NCI-H2227 treated with DMSO at 0.1 percent for 48 hours (cell line): ENCODE measurements at places on chromosomes 5 and 9.

- no peak for DNase-seq
Measured at GRCh38 chr9:101716629-101717028, 21.8 kb downstream of the GRIN3A start.

GRCh38 chr9:99463131-99463530, 241.0 kb downstream of the SEC61B start:
- DNase-seq = no peak

- no peak for DNase-seq
Measured at GRCh38 chr5:34040472-34040871, 2.5 kb downstream of the C1QTNF3 start.

DNA sequence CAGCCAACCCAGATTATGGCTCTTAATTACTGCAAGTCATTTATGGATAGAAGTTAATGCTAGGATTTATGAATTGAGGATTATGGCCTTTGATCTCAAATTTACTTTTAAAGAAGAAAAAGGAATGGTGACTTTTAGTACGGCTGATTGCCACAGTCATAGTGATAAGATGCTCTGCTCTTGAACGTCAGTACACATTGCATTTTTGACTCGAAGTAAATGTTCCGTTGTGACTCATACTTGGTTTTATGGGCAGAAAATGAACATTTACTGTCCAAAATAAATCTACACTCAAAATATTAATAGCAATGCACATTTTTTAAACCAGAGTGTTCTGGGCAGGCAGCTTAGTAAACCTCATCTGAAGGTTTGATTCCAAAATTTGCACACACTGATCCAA, 830 bp downstream of the ADAMTSL1 start:
- no peak for DNase-seq

GRCh38 chr5:149118463-149118862, 22.8 kb upstream of the ABLIM3 start:
- DNase-seq = no peak

DNA sequence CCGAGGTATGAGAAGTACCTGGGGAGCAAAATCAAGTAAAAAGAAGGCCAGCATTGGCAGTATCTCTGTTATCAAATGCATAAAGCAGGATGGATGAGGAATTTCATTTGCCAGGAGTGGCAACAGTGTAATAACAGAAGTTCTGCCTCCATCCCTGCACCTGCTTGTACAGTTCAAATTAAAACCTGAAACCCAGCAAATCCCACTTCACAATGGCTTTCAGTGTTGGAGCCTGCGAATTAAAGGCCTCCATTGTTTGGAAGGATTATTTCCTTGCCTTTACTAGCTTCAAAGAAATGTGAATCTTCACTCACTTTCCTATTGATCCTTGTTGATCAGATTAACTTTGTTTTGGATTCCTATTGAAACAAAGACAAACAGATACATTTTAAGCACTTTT, 31.5 kb upstream of the IRX1 start:
- DNase-seq = no peak

DNA sequence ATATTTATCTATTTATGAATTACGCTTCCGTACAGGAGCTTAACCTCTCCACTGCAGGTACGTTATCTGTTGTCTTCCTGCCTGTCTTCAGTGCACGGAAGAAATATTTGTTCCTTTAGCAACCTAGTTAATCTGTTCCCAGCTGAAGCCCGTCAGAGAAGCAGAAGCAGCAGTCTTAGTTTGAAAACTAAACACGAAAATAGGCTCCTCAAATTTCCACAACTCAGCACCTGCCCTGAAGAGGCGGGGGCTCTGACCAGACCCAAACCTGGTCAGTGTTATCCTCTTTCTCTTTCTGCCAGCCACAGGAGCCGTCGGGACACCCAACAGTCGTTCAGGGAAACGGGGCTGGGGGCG, 462 bp downstream of the NUDCD2 start:
- DNase-seq = peak; percentile 64

- peak; percentile 11 for DNase-seq
Measured at GRCh38 chr9:127899128-127899943, at the start of gene ST6GALNAC6. Gene ST6GALNAC6 (minus strand): TSS chr9:127899603. CDS start chr9:127897981, 1,622 bp downstream.

DNA sequence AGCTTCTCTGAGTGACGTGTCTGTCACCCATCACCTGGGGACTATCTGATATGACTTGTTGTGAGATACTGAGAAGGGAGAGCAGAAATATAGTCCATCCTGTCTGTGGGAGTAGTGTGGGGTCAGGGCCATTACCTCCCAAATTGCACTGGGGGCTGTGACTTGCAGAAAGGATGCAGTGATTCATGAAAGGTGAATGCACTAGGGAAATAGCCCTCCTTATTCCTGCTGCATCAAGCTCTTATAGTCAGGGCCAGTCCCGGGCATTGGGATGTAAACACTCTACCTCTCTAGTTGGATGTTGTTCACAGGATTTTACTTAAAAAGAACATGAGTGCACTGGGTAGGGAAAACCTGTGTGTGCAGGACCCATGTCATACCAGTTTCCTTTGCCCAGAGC, 124.8 kb downstream of the STK32A start:
- no peak for DNase-seq

- DNase-seq = no peak
Measured at GRCh38 chr9:20361656-20362570, 260.4 kb downstream of the MLLT3 start.

GRCh38 chr5:29662876-29663275, 1530.6 kb upstream of the CDH6 start:
- DNase-seq = no peak

- DNase-seq = peak; percentile 48
Measured at GRCh38 chr9:15642369-15642962, 89.6 kb downstream of the CCDC171 start.

DNA sequence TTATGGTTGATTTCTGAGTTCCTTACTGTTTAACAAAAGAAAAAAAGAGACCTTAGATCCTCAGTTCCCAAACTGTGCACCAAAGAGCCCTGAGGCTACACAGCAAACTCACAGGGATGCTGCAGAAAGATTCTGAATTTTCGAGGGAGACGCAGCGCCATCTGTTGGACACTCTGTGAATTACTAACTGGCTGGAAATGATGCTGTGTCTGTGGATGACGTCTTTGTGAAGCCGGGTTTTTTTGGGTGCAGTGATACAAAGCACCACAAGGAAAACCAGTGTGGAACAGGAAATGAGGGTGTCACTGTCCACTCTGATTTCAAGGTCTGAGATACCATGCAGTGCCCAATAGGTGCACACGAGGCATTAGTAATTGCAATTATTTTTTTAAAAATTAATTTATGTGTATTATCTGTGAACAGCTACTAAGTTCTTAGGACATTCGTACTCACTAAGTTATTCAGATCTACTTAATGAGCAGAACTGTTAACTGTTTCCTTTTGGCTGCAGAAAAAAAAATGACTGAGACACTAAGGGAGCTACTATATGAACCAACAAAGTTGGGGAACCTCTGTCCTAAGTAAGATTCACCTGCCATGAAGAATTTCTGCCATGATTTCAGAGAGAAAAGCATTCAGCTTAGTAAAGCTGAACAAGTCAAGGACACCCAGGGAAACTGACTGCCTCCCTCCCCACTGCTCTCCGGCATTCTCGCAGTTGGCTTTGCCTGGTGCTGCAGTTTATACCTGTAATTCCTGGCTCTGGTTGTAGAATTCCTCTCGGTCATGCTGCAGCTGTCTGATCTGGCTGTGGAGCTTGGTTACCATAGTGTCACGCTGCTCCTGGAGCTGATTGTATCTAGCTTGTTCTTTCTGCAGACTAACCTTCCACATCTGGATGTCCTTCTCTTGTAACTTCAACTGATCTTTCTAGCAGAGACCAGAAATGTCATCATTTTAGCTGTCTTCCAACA, 23.4 kb downstream of the SPACA9 start:
- DNase-seq = peak; percentile 43

DNA sequence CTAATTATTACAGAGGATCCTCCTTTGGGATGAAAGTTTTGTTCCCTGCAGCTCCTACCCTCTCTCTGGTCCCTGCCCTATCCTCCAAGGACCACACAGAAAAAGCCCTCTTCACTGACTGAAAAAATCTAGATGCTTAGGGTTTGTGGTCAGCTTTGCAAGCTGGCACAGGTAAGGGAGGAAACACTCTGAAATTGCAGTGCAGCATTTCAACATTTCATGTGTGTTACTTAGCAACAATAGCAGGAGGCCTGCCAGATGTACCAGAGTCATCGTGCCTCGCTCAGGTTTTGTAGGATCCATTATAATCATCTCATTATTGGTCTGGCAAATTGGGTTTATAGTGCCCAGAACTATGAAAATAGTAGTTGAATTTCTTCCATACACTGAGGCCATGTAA, 109.5 kb downstream of the PALM2AKAP2 start:
- no peak for DNase-seq

DNA sequence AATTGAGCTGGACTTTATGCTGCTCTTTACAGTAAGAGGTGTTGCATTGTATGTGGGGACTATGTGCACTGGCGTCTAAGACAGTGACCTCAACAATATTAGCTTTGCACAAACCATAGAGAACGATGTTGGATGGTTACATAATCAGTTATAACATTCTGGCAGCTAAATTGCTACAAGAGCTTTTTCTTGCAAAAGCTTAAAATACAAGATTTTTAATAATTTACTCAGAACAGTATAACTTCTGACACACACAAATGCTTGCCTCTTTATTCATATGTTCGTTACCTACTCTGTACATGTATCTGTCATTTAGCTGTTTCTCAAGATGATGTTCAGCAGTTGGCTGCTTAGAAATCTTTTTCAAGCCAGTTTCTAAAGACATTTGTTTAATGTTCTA, 11.6 kb downstream of the C5orf24 start:
- DNase-seq = no peak

DNA sequence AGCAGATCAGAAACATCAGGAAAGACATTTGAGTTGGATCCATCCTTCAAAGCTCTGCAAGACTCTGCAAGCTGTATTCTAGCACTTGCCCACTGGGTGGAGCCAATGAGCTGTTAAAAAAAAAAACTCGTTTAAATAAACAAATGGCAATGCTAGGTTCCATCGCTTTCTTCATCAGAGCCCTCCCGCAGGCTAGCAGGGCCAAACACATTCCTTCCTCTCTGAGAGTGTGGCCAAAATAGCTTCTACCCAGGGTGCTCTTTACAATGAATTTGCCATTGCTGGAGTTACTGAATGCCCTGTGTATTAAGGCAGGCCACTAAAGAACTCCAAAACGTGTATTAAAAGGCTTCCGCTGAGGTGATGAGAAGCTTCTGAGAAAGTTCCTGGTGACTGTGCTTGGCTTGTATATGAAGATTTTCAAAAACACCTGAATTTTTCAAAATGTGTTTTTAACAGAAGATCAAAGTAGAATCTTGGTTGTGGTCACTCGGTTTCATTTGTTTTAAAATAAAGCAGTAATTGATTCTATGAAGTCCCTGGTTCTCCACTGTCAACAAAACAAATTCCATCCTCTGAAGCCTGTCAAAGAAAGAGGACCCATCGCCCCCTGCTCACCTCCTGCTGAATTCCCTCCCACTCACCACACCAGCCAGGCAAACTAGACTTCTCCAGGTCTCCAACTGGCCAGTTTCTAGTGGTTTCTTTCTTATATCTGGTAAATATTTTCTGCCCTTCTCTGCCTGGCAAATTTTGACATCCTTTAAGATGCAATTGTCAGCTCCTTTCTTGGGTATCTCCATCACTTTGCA, 36.5 kb upstream of the EQTN start:
- peak; percentile 16 for DNase-seq

DNA sequence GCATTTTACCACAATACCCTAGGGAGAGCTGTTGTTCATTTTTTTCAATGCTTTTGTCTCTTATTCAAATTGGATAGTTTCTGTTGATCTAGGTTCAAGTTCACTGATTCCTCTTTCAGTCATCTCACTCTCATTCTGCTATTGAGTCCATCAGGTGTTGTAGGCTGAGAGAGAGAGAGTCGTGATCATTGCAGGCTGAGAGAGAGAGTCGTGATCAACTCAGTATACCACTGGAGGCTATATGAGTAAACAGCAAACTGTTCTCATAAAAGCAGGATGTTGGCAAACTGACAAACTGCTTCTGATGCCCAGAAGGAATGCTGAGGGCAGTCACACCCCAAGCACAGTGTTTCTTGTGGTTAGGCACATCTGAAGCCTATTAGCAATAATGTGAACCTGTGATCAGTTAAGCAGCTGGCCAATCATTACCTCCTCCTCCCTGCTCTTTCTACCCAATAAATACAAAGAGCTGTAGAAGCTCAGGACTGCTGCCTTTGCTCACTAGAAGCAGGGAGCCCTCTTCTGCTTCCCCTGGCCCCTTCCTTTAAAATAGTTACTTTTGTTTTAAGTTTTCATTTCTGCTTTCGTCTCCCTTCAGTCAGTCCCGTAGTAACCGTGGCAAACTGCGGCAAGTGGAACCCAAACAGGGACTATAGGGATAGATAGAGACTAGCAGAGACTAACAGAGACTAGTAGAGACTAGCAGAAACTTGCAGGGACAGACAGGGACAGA, 476.1 kb upstream of the ACO1 start:
- no peak for DNase-seq

GRCh38 chr5:12399868-12400267, 495.6 kb upstream of the CTNND2 start:
- DNase-seq = no peak

- peak; percentile 66 for DNase-seq
Measured at GRCh38 chr5:60700416-60700757, 421 bp upstream of the DEPDC1B start.

DNA sequence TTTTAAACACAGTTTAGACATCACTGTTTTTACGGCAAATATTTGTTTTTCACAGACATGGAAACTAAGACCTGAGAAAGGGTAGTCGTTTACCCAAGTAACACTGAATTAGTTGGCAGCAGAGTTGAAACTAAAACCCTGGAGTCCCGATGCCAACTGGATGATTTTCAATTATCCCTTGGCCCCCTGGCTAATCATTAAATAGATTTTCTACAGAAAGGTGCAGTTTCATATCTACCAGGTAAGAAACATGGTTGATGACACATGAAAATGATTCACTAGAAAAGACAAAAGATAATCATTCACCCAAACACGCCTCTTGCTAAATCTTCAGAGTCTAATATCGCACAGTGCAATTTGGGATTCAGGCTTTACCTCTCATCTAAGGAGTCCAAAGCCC, 136.9 kb downstream of the SEMA5A start:
- DNase-seq = no peak

- DNase-seq = no peak
Measured at GRCh38 chr5:62494772-62495171, 82.2 kb downstream of the IPO11 start.
